Frontal cortex (tissue), 4 donors: ENCODE measurements at places on chromosomes 2 and 18. TPM values are rescaled to one million over a fixed set of nuclear protein-coding genes. Genes with fewer than 3 reads are reported as not detected.

DNA sequence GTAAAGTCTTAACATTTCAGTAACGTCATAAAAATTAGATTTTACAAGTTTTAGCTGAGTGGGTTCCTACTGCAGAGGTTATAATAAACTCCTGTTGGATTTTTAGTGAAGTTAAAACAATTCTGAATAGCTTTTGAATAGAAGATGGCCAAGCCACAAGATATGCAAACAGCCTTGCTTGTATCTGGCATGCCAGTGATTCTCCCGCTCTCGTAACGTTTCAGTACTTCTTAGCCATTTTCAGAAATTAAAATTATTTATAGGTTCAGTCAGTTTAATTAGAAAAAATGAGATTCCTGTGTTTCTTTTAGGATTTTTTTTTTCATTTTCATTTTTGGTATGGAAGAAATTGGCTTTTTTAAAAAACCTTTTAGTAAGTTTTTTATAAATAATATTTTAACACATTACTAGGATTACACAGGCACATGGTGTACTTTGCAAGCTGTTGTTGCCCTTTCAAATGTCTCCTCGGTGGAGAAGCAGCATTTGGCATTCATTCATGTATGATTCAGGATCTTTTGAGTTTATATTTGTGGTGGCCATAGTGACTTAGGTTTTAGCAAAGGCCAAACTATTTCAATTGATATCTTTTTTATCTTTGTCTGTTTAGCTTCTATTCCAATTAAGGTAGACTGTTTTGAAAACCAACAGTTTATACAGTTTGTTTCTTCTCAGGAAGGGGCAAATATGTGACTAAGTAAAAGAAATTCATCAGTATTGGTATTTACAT is 30.6 kb upstream of the RND3 start:
- DNase-seq, result no peak

- DNase-seq, result no peak
Measured at GRCh38 chr2:217316743-217317142, 456.9 kb upstream of the TNP1 start.

GRCh38 chr2:200778038-200778437 is 33.7 kb upstream of the BZW1 start:
- DNase-seq, result no peak

GRCh38 chr18:7824970-7825369 is 257.9 kb downstream of the PTPRM start:
- DNase-seq, result no peak

DNA sequence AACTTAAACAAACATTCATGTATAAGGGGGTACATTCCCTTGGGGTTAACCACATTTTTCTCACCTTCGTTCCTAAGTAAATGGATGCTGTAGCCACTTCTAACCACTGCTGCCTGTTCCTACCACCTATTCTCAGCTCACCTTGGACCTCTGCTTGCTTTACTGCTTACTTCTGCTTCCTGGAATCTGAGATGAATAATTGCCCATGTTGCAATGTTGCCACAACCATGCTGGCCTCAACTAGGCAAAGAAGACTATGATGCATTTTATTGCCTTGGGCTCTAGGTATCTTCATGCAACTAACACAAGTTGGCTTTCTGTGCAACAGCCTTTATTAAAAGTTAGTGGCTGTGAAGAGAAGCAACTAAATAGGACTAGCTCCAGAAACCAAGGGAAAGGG is 106.3 kb upstream of the TCF4 start:
- no peak for DNase-seq

DNA sequence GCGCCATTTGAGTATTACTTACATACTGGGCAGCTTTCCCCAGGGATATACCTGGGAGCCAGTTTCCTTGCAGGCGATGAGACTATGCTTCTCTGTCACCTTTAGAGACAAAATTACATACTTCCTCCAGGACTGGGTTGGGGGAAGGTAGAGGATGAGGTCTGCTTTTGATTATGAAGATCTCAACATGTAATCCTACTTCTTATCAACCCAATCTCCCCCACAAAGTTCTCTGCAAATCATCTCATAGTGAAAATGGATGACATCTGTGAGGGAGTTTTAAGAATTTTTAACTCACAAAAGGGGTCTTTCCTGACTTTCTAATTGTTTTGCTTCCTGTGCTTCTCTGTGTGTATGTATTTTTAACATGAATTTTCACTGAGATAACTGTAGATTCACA is 81.9 kb downstream of the TMEM131 start:
- no peak for DNase-seq

DNA sequence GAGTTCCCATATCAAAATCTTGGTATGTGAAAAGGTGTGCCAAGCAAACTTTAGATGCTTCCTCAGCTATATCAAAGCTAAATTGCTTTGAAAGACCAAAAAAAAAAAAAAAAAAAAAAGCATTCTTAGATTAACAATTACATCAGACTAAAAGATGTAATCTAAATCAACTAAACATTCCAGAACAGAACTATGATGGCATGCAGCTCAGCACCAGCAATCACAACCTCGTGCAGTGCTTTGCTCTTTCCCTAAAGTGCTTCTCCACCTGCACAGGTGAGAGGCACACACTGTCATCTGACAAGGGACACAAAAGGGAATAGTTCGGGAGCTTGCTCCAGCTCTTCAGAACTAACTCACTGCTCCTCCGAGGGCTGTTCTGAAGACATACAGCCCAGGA is 37.5 kb downstream of the ADAM17 start:
- no peak for DNase-seq

- DNase-seq, result no peak
Measured at GRCh38 chr2:74493546-74493945, 5.9 kb downstream of the LBX2 start.

DNA sequence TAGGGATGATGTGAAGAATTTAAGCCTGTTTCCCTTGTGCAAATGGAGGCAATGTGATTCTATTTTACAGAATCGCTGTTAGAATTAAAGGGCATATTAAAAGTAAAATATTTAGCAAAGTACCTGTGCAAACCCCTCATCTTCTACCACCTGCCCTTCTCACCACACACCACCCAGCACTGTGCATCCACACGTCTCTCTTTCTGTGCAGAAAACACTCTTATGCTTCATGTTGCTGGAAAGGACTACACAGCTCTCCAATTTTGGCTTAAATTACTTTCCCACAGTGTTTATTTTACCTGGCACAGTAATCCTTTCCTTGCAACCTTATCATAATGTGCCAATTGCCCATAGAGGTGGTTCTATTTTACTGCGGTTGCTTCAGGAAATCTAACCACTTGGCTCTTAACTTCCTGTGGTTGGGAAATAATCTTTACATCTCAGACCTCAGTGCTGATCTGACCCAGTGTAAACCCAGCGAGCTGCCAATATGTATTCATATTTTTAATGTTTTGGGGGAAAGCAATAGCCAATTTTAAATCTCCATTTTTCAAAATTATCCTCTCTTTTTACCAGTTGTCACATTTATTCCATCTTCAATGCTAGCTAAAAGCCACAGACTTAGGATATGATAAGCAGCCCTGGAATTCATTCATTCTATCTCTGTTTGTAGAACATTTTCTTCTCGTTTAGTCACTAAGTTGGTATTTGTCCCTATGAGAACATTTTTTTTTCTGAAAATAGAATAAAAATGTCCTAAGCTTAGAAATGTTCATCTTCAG is 250.9 kb downstream of the DSEL start:
- no peak for DNase-seq

- DNase-seq, result no peak
Measured at GRCh38 chr2:158346032-158346431, 110.5 kb downstream of the CCDC148 start.

- no peak for DNase-seq
Measured at GRCh38 chr2:231611273-231612108, 18.8 kb downstream of the TEX44 start.

DNA sequence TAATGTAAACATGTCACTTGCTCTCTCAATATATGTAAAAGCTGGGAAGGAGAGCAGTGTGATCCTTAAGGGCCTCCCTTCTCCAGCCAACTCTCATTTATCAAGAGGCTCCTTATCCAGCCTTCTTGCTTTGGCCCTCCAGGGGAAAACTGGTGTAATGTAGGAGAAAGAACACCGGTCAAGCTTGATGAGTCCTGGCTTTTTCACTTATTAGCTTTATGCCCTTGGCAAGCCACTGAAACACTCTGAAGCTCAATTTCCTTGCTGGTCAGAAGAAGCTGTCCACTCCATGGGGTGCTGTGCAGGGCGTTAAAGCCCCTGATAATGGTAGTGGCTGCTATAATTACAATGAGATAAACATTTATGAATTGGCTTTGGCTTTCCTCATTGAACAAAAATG is 251.2 kb upstream of the RBBP8 start:
- DNase-seq, result no peak

DNA sequence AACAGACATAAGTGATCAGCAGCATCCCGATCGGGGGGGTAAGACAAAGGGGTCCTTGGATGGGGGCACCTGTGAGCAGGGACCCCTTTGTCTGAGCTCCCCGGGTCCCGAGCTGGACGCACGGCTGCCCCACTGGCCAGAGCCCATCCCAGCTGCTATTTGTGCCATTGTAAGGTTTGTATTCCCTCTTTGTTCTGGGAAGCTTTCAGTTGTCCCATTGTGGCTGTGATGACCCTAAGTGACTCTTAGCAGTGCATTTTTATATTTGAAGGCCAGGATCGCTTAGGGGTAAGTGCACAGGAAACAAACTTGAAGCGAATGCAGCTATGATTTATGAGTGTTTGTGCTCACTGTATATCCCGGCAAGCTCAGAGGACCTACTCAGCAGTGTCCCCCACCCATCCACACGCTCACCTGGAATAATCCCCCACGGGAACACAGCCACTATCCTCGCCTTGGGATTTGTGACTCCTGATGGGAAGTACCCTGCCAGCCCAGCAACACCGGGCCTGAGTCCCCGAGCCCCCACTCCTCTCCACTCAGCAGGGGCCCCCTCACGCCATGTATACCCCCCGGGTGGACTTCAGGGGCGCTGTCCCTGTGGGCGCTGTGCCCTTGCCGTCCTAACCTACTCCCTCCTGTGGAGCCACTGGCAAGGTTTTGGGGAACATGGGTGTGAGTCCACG is 80.1 kb downstream of the MBP start:
- DNase-seq, result no peak

DNA sequence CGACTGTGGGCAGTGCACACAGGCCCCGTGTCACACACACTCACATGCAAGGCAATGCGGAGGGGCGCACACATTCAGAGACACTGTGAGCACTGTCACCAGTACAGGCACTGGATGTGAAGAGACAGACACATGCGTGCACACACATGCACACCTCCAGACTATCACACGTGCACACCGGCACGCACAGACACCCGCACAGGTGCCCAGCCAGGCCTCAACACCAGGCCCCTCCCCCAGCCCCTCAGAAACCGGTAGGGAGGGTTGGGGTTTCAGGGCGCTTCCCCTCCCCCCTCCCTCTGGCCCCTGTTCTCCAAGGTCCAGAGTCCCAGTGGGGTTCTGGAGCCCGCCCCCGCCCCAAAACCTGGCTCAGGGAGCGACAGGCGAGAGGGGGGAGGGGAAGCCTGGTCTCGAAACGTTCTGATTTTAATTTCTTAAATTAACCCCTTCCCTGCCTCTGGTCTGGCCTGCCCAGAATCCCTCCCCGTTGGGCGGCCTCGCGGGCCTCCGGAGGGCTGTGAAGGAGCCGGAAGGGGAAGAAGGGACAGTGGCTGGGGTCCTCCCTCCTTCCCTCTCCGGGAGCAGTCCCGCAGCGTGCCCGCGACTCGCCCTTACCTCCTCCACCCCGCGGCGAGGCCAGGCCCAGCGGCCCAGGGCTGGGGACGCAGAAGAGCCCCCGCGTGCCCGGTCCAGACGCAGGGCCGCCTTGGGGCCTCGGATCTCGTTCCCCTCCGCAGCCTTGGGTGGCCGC is 558 bp downstream of the FBXO41 start:
- DNase-seq, result no peak

DNA sequence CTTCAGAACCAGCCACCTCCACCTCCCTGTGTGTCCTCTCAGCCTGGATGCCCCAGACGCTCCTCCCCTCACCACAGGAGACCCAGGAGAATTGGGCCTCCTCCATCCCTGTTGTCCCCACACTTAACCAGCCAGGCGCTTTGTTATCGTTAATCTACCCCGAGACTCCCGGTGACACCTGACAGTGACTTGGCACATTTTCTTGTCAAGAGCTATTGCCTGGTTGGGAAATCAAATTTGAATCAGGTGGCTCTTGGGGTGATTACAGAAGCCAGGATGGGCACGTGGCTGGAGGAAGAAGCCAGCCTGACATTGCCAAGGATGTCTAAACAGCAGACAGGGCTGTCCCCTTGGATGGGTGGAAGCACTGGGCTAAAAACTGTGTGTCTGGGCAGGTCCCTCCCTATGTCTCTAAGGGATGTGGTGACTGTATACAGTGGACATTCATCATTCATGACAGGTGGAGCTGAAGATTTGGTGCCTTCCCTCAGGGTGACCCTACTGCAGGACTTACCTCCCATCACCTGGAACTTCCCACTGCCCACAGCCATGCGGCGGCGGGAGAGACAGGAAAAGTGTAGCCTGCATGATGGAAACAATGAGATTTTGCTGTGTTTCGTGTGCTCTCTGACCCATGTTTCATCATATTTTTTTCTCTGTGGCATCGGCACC is 157.2 kb upstream of the CAPN13 start:
- no peak for DNase-seq

DNA sequence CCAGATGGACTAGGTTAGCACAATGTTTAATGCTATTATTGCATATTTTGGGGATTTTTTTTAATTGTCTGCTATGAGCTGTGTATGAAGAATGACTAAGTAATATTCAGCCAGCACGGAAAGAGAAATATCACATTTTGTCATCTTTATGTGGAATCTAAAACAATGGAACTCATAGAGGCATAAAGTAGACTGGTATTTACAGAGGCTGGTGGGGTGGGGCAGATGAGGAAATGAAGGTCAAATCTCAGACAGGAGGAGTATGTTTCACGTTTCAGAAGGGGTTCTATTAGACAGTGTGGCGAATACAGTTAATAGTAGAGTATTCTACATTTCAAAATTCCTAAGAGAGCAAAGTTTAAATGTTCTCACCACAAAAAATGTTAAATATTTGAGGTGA is 4.7 kb downstream of the CDH19 start:
- DNase-seq, result no peak

GRCh38 chr2:239825705-239825979 is 199.5 kb downstream of the NDUFA10 start:
- no peak for DNase-seq

- DNase-seq, result no peak
Measured at GRCh38 chr2:65922030-65922429, 489.6 kb upstream of the SPRED2 start.

C2orf66 gene
- total RNA-seq, result not detected

PXDN gene
- total RNA-seq, result 21.6 TPM

ZAP70 gene
- total RNA-seq, result 0.82 TPM

CHMP3 gene
- total RNA-seq, result 44.4 TPM

EDAR gene
- under 0.01 TPM for total RNA-seq

EGR4 gene
- not detected for total RNA-seq

STK16 gene
- 12.2 TPM for total RNA-seq

ZDBF2 gene
- total RNA-seq, result 31.4 TPM
